ENCODE measurements at places on chromosomes 12 and 14.

GRCh38 chr12:44519931-44520330 is 356.2 kb downstream of the NELL2 start:
- no peak for DNase-seq

DNA sequence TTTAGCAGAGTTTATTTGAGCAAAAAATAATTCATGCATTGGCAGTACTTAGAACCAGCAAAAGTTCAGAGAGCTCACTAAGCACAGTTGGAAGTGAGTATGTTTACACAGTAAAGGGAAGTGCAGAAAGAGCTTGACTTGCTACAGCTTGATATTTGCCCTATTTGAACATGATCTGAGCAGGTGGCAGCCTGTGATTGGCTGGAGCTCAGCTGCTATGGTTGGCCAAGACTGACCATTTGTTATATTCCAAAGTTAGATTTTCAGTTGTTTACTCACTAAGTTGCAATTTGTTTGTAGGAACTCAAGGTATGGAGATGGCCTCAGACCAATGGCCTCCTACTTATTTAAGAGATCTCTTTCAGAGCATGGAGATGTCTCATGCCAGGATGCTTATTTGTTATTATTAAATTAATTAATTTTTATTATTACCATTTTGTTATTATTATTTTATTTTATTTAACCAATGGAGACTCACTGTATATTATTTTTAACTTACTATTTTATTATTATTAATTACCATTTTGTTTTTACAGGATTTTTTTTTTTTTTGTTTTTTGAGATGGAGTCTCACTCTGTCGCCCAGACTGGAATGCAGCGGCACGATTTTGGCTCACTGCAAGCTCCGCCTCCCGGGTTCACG is 49.0 kb downstream of the ATP23 start:
- no peak for DNase-seq

DNA sequence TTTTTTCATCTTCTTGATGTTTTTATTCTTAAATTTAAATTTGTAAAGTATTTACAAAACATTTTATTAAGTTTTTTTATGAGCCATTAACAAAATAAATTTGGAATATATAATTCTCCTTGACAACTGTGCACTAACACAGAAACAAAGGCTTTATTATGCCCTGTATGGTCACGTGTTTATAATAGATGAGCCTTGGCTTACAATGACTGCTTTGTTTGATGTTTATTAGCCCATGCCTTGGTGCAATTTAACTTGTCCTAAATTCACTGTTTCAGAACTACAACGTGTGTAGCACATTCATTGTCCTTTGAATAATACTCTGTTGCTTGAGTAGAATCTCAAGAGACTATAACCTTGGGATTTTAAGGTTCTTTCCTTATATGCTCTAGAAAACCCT is 59.8 kb downstream of the CNTN1 start:
- no peak for DNase-seq

GRCh38 chr12:32273712-32274111 is 125.6 kb upstream of the FGD4 start:
- no peak for DNase-seq

DNA sequence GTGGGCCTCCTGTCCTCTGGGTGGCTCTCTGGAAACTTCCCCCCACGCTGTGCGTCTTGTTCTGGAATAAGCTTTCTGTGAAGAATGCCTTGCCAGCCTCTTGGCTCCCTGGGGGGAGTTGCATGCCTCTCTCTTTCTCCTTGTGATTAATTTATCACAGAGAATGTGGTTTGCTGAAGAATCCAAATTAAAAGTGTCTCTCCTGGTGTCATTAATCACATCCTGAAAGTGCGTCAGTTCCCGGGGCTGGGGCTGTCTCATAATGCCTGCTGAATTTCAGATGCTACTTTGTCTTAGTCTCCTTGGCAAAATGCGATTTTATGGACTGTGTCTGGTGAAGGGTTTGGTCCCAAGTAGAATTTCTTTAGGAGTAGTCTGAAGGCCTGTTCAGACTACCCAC is 787.7 kb upstream of the TMEM132C start:
- DNase-seq, result no peak

DNA sequence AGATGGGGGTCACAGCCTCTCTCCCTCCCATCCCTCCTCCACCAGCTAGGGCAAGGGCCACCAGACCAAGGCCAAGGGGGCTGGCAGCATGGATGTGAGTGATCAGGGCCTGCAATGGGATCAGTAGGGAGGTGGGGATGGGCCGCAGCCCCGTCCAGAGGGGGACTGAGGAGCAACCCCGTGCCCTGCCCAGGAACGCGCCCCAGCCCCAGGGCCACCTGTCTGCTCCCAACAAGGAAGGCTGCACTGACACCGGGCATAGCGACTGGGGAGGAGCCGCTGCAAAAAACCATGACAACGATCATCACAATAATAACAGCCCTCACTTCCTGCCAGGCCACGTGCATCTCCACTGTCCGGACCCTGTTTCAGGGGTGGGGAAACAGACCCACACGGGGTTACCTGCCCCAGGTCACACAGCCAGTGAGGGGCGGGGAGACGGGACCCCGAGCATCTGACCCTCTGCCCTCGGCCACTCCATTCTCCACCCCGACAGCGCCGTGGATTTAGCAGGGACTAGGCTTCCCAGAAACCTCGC is 24.3 kb downstream of the NCOR2 start:
- DNase-seq, result no peak
